Stromal cell of bone marrow (primary cell): ENCODE measurements at places on chromosomes 4 and X.

GRCh38 chr4:7750523-7750922 is 189.1 kb downstream of the AFAP1 start:
- DNase-seq = peak; percentile 8

DNA sequence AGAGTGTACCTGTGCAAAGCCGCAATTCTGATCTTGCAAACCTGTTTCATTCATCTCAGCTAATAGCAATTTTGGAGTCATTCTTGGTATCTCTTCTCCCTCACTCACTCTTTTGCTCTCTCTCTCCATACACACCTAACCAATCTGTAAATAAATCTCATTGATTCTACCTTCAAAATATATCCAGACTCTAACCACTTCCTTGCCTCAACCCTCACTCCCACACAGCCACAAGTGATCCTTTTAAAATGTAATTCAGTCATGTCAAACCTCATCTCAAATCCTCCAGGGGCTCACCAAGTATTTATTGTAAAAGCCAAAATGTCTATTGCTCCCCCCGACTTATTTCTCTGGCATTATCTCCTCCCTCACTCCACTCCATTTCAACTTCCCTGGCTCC is 51.7 kb upstream of the SLC10A4 start:
- no peak for DNase-seq

DNA sequence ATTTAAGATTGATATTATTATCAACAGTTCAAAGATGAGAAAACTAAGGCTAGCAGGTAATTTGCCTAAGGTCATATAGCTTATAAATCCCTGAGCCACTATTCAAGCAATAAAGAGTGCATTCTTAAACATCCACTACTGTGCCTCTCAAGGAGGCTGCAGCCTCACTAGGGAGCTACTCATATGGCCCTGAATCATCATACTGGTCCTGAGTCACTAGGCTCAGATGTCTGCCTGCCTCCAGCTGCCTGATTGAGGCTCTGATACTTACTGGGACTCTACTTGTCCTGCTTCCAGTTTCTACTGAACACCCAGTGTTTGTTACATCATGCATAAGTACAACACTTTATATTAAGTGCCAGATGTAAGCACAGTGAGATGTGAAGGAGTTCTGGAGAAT is 110.7 kb downstream of the AASDH start:
- no peak for DNase-seq

- no peak for DNase-seq
Measured at GRCh38 chrX:74234818-74235217, 69.2 kb upstream of the ZCCHC13 start.

DNA sequence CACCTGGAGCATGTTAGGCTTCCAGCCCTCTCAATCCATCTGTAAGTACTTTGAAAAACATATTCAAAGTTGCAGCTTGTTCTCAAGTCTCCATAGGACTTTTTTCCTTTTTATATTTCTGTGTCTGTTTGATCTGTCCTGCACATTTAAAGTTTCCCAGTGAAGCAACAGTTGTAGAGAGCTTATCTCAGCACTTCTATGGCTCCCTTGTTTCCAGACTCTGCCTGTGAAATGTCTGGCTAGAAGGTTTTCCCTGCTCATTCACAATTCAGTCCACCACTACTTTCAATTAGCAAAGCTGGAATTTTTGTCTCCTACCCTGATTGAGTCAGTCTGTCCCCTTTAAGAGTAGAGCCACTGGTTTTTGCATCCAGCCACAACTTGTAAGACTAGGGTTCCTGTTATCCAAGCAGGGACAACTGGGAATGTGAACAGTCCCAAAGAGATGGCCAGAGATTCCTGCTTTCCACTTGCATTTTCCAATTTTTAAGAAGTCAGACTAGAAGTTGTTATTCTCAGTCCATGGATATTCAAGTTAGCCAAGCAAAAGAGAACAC is 116.1 kb downstream of the GASK1B start:
- no peak for DNase-seq

DNA sequence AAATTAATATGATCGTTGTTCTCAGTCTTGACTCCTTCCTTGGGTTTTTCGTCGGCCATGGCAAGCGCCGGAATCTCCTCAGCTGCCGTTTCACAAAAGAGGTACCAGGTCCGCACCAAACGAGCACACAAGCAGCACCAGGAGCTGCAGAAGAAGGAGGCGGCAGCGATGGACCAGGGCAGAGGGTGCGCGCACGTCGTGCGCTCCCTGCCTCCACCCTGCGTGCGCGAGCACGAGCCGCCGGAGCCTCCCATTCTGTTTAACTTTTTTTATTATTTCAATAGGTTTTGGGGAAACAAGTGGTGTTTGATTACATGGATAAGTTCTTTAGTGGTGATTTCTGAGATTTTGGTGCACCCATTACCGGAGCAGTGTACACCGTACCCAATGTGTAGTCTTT is 158.2 kb downstream of the PLS3 start:
- no peak for DNase-seq

DNA sequence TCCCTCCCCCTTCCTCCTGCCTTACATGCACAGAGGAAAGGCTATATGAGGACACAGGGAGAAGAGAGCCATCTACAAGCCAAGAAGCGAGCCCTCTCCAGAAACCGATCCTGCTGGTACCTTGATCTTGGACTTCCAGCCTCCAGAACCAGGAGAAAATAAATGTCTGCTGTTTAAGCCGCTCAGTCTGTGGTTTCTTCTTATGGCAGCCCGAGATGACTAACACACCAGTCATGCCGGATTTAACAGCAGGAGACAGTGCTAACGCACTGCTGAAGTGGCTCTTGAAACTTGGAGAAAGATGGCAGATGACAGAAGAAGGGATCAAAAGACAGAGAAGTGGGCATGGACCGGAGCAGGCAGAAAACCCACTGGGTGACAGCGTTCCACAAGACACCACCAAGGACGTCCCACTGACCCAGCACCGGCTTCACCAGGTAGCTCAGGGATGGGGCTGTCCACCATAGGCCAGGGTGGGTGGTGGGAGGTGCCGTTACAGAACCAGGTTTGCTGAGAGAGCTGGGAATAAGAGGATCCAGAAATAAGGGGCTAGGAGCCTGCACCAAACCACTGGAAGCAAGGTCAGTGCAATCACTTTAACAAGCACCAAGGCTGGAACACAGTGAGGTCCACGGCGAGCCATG is 6.2 kb upstream of the MAN2B2 start:
- DNase-seq = no peak

DNA sequence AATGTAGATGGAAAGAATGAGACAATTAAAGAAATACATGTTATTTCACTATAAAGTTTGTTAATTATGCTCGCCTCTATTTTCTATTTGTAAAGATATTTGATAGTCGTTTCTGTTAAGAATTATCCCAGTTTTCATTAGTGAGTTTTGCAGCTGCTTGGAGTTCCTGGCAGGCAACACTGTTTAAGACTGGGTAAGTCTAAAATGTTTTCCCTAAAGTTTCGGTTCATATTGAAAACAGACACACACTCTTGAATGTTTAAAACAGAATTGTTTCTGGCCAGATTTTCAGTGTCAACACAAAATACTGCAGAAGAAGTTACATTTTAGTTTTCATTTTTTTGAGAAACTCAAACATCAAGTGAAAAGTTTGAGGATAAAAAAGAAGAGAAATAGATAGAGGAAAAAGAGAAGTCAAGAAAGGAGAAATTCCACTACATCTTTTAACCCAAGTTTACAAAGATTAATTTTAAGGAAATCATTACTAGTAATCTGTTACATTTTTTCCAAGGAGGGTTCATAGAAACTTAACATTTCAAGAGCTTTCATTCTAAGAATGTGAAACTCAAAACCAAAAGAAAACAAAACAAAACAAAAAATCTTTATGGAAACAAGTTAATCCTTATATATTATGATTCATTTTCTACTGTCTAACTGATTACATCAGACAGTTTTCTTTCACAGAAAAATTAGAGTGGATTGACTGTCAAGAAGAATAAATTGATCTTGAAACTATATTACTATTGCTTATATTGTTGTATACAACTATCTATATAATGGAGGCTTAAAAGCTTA is 305.5 kb downstream of the FAT4 start:
- no peak for DNase-seq

DNA sequence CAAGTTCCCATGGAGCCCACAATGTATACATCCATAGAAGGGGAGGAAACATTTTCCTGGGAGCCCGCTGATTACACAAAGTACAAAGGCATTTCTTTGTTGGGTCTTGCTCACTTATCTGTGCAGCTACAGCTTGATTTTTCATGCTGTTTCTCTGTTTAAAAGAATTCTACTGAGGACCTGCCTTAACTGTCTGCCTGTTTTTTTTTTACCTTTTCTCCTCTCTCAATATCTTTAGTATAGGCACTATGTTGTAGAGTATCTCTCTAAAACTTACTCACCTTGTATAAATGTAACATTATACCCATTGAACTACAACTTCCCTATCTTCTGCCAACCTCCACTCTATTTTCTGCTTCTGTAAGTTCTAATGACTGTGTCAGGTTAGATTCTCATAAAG is 494.6 kb upstream of the EPHA5 start:
- DNase-seq = no peak

- DNase-seq = peak; percentile 82
Measured at GRCh38 chr4:3388471-3389232, 53.1 kb upstream of the HGFAC start.

GRCh38 chr4:2830632-2831610 is 12.7 kb upstream of the ADD1 start:
- no peak for DNase-seq

DNA sequence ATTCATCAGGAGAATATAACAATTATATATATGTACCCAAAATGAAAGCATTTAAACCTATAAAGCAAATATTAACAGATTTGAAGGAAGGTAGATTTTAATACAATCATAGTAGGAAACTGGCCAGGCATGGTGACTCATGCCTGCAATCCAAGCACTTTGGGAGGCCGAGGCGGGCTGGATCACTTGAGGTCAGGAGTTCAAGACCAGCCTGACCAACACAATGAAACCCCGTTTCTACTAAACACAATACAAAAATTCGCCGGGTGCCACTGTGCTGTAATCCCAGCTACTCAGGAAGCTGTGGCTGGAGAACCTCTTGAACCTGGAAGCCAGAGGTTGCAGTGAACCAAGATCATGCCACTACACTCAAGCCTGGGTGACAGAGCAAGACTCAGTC is 118.3 kb downstream of the KCNIP4 start:
- no peak for DNase-seq

DNA sequence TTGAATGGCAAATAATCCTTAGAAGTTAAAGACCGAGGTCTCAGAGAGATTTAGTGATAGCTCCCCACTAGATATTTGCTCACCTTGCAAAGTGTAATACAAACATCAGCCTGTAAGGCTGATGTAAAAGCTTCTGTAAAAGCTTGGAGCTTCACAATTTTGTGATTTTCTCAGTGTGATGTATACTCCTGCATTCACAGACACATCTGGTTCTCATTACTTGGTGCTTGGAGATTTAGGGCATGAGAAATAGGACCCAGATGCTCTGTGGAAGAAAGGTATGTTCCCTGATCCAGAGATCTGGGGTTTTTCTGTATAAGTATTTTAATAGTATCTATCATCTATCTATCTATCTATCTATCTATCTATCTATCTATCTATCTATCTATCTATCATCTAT is 1664.3 kb downstream of the C4orf33 start:
- no peak for DNase-seq

- no peak for DNase-seq
Measured at GRCh38 chr4:173270312-173271027, 63.7 kb downstream of the HMGB2 start.
